ENCODE measurements at places on chromosomes 4 and X.

DNA sequence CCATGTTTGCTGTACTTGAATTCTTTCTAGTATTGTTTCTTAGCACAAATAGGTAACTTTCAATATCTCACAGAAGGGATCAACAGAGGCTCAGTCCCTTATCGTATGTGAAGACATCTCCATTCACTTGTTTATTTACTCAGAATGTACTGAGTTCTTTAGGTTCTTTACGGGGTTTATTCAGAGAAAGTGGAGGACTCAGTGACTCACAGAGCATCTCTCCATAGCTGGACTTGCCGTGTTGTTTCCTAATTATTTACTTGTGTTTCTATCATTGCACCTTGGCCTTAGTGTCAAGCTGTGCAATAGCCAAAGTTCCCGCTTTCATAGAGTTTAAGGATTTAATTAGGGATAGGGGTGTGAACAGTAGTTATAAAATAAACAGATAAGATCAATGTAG is 57.1 kb downstream of the RHOH start:
- no peak for DNase-seq

DNA sequence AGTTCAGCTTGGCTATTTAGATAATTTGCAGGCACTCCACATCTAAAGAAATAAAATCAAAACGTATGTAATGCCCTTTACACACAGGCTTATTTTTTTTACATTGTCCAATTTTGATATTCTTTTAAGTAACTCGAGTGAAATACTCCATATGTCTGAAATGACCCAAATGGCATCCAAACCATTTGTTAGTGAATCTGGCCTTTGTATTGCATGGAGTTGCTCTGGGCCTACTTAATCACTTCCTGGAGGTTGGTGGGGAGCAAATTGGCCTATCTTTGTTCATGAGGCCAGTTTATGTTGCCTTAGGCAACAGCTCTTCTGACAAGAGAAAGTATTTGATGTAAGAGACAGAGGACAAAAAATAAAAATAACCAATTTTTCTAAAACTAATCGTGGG is 47.6 kb upstream of the TMEM131L start:
- DNase-seq, result no peak

DNA sequence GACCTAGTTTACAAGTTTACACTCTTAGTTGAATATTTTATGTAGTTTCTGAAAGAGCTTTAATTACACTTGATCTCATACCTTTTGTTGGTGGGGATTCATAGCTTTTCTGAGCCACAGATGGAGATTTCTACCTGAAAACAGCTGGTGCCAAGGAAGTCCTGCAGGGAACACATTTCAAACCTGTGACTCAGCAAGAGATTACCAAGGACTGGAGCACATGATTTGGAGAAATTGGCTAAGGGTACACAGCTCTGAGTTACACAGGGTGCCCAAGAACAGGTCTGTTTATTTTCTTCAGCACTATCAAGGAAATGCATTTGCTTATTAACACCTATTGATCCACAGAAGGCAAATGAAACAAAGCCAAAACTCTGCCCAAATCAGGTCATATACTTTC is 691.5 kb downstream of the KCTD8 start:
- no peak for DNase-seq

DNA sequence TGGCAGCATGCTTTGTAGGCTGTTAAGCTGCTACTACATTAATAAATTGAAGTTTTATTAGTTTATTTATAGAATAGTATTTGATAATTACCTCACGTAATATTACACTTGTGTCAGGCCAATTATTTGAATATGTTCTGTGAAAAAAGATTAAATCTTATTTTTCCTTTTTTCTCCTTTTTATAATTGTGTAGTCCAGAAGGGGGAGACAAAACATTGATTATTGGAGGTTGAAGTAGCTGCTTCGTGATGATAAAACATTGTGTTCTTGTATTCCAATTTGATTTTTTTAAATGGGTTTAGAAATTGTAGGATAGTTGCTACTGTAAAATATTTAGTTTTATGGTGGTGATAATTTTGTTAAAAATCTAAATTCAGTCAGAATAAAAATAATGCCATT is 85.7 kb downstream of the DIAPH2 start:
- no peak for DNase-seq

DNA sequence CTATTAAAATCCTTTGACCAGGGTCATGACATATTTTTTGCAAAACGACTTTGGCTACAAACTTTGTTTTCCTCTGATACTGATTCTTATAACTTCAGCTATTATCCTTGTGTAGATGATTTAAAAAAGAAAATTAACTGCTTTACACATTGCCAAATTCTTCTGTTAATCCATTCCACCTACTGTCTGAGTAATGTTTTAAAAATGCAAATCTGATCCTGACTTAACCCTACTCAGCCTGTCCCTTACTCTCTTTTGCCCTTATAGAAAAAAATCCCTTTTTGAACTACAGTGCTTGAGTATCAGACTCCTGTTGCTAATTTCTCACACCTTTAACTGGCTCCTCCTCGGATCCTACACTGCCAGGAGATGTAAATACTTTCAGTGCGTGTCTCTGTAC is 723.1 kb downstream of the ADGRL3 start:
- DNase-seq, result no peak

- no peak for DNase-seq
Observed at GRCh38 chr4:112173593-112174558, 28.6 kb downstream of the FAM241A start.

DNA sequence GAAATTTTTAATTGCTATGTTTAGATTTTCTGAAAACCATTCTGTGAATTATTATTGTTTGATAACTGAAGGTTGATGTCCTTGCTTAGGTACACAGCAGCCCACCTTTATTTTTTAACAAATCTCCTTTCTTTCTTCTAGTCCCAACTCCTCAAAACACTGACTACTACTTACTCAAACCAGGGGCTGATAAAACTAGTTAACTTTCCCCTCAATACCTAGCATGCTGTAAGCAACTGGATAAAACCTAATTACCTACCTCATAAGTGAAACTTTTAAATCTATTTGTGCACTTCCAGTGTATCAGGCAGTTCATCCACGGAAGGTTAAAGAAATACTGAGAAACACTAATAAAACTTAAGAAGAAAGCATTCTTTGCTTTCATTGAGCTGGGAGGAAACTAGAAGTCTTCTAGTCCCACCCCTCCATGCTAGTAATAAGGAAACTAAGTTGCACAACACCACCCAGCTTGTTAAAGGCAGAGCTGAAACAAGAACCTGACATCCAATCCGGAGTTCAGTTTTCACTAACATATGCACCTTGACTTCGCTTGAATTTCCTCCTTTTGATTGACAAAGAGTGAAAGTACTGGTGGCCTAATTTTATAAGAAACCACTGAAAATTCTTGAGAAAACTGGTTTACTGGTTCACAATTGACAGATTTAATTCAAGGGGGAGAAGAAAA is 180.2 kb upstream of the TET2 start:
- DNase-seq, result peak; percentile 22

DNA sequence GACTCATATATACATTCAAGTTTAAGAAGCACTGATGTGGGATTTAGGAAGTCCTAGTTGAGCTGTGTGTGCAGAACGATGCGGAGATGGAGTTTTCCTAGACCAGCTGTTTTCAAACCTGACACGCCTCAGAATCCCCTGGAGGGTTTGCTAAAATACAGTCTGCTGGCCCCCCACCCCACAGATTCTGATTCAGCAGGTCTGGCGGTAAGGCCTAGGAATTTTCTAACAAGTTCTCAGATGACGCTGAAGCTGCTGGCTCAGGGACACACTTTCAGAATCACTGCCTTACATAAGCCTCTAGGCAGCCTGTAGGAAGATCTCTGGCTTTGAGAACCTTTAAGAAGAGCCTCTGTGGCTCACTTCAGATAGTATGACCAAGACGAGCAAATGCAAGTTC is 73.1 kb downstream of the PHEX start:
- no peak for DNase-seq

- DNase-seq, result no peak
Observed at GRCh38 chrX:7420717-7421116, 272.8 kb upstream of the PUDP start.

DNA sequence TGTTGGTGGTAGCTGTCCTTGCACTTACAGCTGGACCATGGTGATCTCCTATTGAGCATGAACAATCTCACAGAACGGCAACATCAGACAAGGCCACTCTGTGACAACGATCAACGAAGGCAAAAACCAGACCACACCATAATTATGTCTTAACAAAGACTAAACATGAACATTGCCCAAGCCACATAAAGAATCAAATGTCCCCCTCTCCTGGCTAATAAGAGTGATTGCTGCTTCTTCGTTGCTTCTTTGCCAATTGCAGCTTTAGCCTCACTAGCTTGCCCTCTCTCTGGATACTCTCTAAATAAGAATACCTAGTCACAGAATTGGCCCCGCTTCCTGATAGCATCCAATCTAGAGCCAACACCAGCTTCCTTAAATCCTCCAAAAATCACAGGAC is 41.5 kb upstream of the PGRMC1 start:
- DNase-seq, result no peak

DNA sequence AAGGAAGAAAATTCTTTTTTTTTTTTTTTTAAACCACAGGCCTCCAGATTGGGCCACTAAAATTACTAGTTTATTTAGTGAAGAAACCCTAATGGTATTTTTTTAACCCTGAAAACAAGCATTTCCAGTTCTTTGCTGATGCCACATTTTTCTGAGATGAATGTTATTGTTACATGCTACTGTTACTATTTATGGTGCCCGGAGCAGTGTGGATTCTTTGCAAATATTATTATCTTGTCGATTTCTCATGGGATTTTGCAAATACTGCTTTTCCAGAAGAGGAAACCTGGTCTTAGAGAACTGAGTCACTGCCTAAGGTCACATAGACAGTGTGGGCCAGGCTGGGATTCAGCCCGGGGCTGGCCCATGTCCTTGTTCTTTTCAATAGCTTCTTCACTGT is 8.7 kb upstream of the ALAS2 start:
- DNase-seq, result no peak

Measured in CD4-positive, alpha-beta T cell treated with Interleukin-15 for 4 hours (primary cell).